ENCODE measurements at places on chromosomes 6 and 20. TPM values are rescaled to one million over a fixed set of nuclear protein-coding genes. Genes with fewer than 3 reads are reported as not detected.

The DDX39B gene
- total RNA-seq, result 249 TPM

The SEL1L2 gene
- not detected for total RNA-seq

The RNF217 gene
- 15.2 TPM for total RNA-seq

The BEND6 gene
- total RNA-seq, result 0.53 TPM

The COX7A2 gene
- 274 TPM for total RNA-seq

The PLAGL1 gene
- total RNA-seq, result 25.6 TPM

The TAF8 gene
- 15.1 TPM for total RNA-seq

Measured in glomerular endothelial cell (primary cell).